Vagina (tissue), 2 donors: ENCODE measurements at places on chromosomes 12 and 14. TPM values are rescaled to one million over a fixed set of nuclear protein-coding genes. Genes with fewer than 3 reads are reported as not detected.

JPH4 gene
- 10.6 TPM for total RNA-seq

GPR65 gene
- 1.2 TPM for total RNA-seq

PLEKHG7 gene
- not detected for total RNA-seq

TRPV4 gene
- total RNA-seq, result 5.6 TPM

DNA sequence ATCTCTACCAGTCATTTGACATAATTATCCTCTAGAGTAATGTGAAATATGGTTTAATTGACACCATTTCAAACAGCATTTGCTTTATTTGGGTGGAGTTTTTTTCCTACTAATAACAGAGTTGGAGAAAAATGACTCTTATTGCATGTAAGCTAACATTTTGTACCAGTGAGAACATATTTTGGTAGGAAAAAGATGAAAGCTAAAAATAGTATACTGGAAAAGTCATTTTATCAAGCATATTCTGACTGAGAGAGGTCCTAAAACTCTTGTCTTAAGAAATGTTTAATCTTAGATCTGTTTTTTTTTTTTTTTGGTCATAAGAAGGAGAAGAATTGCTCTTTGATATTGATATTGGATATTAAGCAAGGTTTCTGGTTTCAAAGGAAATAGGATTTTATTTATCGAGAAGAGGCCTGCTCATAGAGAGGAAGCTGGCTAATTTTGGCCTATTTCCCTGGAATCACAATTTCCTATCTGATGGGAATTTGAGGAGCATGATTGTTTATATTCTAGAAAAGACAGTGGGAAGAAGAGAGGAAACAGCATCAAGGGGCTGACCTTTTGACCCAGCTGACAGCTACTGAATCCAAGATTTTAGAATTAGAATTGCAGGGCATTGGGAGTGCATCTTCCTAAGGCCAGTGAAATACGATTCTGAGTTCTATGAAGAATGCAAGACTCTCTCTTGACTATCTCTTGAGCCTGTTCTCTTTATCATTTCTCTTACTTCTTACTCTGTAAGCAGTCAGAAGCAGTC is 19.4 kb downstream of the OTOGL start:
- no peaks in the 10 kb centered on the region for H3K36me3 ChIP-seq
- H3K4me1 ChIP-seq, result peaks cover 16% of the 10 kb centered on the region
- H3K27me3 ChIP-seq, result no peaks in the 10 kb centered on the region

DNA sequence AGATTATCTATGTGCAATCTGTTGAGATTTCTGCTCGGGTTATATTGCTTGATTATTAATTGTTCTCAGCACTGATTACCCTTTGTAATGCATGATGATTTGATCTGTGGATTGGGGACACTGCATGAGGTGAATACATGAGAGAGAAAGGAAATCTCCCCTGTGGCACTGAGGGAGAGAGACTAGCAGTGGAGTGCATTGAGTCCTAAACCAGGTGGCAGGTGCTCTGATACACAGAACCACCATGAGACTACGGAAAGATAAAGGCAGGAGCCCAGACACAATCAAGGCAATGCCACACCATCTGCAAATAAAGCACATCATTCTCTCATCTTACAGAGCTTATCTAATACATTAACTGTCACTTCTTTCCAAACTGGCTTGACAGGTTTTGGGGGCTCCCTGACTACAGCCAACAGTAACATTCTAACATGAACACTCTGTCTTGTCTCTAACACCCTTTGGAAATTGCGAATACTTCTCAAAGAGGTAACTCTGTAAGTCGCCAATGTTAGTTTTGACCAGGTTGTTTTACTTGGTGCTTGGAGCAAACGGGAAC is 37.6 kb upstream of the TSPAN8 start:
- no peak overlapping the region for H3K4me3 ChIP-seq
- H3K27me3 ChIP-seq, result no peaks in the 10 kb centered on the region
- H3K4me1 ChIP-seq, result no peaks in the 10 kb centered on the region
- no peak for DNase-seq
- H3K27ac ChIP-seq, result no peak overlapping the region

DNA sequence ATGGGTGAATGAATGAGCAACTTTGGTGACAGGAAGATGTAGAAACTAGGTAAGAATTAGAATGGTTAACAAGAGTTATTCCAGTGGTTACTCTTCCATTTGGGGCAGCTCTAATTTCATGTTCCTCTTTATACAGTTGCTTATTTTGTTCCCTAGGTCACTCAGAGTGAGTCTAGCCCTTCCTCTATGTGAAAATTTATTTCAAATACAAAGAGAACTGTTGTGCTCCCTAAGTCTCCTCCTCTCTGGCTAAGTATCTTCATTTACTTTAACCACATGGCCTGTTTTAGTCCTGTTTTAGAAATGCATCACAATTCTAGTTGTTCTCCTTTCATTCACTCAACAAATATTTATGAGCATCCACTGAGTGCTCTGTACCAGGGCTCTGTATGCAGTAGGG is 51.1 kb upstream of the HIF1A start:
- H3K4me3 ChIP-seq, result no peak overlapping the region
- H3K27ac ChIP-seq, result no peak overlapping the region
- no peak for DNase-seq
- H3K27me3 ChIP-seq, result no peaks in the 10 kb centered on the region

DNA sequence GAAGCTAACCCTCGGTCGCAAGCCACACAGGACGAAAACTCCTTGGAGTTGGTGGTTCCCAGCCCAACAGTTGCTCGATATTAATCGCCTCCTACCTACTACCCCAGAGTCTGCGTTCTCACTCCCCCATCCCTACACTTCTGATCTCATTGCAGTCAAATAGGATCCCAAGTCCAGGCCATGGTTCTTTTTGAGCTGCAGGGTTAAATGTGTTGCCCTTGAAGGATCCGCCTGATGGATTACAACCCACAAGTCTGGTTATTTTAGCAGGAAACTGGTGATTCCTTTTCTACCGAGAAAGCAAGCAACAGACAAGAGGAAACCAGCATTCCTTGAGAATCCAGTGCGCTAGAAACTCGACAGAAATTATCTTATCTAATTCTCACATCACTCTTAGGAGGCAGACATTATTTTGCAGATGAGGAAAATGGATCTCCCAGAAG is 785 bp upstream of the NIN start:
- H3K4me3 ChIP-seq, result peak overlapping the region; percentile 57
- H3K4me1 ChIP-seq, result peaks cover 30% of the 10 kb centered on the region

DNA sequence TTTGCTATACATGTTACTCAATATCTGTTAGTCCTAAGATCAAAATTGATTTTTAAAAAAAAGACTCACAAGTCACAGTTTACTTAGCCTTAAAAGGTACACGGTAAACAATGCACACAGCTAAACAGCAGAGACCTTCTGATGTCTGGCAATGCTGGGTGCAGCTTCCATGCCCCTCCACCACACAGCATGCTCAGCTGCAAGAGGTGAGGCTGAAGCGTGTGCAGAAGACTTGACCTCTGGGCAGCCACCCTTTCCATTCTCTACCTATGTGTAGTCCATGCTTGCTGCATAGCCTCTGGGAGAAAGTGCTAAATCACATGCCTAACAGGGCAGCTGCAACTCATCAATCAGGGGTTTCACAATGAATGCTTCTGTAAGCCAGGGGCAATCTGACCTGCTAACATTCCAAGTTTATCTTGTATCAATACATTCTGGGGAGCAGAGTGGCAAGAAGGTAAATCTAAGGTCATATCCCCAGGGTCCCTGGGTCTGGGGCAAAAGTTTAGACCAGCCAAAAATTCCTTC is 44.5 kb upstream of the AMN1 start:
- H3K27ac ChIP-seq, result peak overlapping the region; percentile 24
- no peaks in the 10 kb centered on the region for H3K27me3 ChIP-seq
- H3K4me1 ChIP-seq, result peaks cover 16% of the 10 kb centered on the region

DNA sequence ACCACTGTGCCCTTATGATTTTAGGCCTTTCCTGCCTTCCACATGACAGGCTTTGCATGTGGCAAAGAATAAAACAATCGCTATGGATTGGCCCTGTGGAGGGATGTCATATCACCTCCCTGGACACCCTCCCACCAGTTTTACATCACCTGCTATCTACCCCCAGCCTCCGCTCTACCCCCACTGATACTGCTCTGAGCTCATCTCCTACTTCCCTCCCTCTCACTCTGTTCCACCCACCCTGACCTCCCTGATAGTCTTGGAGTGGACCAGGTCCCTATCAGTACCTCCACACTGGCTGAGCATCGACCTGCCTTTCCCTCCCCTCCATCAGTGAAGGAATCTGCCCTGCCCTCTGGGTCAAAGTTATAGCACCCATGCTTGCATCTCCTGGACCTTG is 91.8 kb upstream of the FOXN3 start:
- H3K4me1 ChIP-seq, result no peaks in the 10 kb centered on the region
- no peaks in the 10 kb centered on the region for H3K36me3 ChIP-seq

DNA sequence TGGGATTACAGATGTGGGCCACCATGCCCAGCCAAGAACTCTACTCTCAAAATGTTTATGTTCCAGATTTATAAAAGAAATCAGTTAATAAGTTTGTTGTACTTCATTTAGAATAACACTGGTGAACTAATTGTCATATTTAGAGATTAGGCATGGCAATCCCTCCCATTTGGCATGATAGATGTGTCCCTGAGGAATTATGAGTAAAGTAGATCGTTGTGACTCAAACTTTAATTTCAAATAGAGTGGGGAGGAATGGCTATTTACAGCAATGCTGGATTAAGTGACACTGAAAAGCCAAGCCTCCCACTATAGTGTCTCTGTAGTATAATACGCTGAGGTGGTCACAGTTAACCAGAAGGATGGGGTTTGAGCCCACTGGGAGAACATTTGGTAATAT is 39.3 kb upstream of the RTRAF start:
- H3K4me3 ChIP-seq, result no peak overlapping the region
- H3K36me3 ChIP-seq, result no peaks in the 10 kb centered on the region
- no peaks in the 10 kb centered on the region for H3K27me3 ChIP-seq
- no peaks in the 10 kb centered on the region for H3K4me1 ChIP-seq

- no peak for DNase-seq
- no peak overlapping the region for H3K4me3 ChIP-seq
- H3K27me3 ChIP-seq, result no peaks in the 10 kb centered on the region
- no peaks in the 10 kb centered on the region for H3K36me3 ChIP-seq
- H3K4me1 ChIP-seq, result no peaks in the 10 kb centered on the region
Measured at GRCh38 chr14:75553157-75553556, 25.3 kb upstream of the FLVCR2 start.
